ENCODE measurements at places on chromosomes 12 and 14.
A peak's percentile ranks its signal among the peaks of the same experiment; 100 is the strongest.

- no peak for DNase-seq
Observed at GRCh38 chr12:28340261-28341045, 150.2 kb downstream of the CCDC91 start.

- peak; percentile 24 for DNase-seq
Observed at GRCh38 chr14:61103541-61104339, 122.7 kb downstream of the SLC38A6 start.

- DNase-seq: no peak
Observed at GRCh38 chr14:42057111-42057510, 450.4 kb downstream of the LRFN5 start.

- peak; percentile 77 for DNase-seq
Observed at GRCh38 chr12:57127726-57128518, at the start of gene LRP1. LRP1 (plus strand) TSS chr12:57128483; CDS start chr12:57128965, 482 bp downstream.

- DNase-seq: no peak
Observed at GRCh38 chr12:23757541-23757962, 191.9 kb downstream of the SOX5 start.

DNA sequence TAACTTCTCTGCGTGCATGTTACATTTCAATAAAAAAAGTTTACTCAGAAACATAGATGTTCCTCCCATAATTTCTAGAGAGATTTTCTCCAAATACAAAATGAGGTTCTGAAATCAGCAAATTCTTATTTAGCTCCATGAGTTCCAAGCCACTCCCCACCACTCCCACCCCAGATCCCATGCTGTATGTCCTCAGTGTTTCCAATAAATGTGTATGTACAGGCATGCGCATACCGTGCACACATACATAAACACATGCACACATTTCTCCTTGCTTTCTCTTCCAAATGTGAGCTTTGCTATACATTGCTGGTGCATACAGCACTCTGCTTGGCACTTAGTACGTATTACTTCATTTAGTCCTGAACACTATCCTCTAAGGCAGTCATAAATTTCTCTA lies 209.7 kb downstream of the MSRB3 start:
- DNase-seq: no peak

DNA sequence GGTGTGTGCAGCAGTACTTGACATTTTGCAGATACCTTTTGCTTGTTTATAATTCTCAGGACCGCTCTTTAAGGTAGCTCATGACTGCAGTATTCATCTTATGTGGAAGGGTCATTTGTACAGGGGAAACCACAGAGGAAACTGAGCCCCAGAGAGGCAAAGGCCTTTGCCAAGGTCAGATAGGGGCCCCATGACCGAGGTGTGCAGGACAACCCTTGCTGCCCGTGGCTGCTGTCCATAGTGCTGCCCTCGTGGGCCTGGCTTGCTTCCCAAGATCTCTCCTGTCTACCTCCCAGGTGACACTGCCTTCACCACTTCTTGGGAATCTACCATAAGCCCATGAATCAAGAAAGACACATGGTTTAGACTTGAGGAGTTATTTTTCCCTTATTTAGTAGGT lies 198.7 kb upstream of the BCL2L14 start:
- no peak for DNase-seq

- DNase-seq: peak; percentile 55
Observed at GRCh38 chr14:64549791-64550620, at the start of gene PPP1R36. PPP1R36 (plus strand) TSS chr14:64549961; CDS start chr14:64549998, 37 bp downstream.

GRCh38 chr14:95061317-95062093 lies 95.8 kb downstream of the DICER1 start:
- no peak for DNase-seq

DNA sequence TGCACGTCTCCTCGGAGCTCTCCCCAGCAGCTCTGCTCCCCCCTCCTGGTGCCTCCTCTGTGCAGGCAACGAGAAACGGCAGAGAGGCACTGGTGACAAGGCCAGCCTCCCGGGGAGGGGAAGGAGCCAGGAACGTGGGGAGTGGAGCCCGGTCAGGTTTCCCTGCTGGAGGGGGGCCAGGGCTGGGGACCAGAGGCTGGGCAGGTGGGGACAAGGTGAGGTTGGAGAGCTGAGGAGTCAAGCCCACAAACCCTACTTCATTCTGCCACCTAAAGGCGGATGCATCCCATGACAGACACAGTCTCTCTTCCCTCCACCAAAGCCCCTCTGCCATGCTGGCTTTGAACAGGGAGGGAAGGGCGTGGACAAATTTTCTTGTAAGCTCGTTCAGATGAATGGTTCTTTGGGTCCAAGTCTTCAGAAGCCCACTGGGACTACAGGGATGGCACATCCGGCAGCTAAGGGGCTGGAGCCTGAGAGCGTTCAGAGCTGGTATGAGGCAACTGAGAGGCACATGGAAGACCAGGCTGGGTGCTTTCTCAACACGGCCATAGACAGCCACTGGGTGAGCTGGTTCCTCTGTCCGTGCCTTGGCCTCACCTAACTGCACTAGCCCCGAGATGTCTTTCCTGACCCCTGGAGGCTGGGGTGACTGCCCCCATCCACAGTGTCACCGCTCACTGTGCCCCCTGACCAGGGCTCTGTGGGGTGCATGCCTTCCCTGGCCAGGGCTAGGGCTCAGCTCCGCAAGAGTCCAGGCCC lies 105.9 kb downstream of the RBM19 start:
- no peak for DNase-seq

DNA sequence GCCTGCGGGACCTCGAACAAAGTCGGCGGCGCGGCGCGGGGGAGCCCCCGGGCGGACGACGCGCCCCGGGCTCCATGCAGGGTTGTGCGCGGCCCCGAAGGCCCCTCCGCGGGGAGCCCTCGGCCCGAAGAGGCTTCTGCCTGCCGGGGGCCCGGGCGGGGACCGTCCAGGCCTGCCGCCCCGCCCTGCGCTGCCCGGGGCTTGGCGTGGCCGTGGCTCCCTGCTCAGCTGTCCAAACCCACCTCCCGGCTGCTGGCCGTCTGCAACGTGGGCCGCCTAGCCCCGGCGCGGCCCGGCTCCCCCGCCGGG lies 670 bp downstream of the DYRK2 start:
- no peak for DNase-seq

GRCh38 chr12:49227713-49228112 lies 37.2 kb upstream of the TUBA1C start:
- no peak for DNase-seq

Data from activated naive CD4-positive, alpha-beta T cell treated with Interleukin-2 at 50 U/mL for 16 hours (primary cell).